ENCODE measurements at places on chromosomes 16 and 17. TPM values are rescaled to one million over a fixed set of nuclear protein-coding genes. Genes with fewer than 3 reads are reported as not detected.
A peak's percentile ranks its signal among the peaks of the same experiment; 100 is the strongest.

GRCh38 chr16:22770866-22771265, 43.1 kb upstream of the HS3ST2 start:
- no peak for DNase-seq

CLEC18C gene
- not detected for total RNA-seq

DNA sequence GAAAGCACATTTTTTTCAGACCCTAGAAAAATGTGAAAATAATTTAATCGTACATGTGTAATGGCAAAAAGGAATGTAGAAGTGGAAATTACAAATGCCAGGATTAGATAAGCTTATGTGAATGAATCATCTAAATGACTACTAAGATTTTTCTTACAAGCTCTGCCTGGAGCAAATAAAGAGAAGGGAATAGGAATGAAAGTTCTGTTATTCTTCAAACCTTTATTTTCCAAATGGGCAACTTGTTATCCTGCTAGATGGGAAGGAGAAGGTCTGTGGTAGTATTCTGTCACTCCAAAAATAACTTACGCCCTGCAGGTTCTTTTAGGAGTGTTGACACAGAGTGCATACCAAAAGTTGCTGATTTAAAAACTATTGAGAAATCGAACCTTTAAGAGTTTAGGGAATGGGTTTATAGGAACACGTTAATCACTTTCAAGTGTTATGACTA, 9.7 kb downstream of the CTCF start:
- no peak for DNase-seq

TMEM88 gene
- 53.2 TPM for total RNA-seq

- no peak for DNase-seq
Measured at GRCh38 chr16:19885451-19886072, 914 bp upstream of the GPRC5B start.

ARHGDIG gene
- total RNA-seq: 5.9 TPM

DNA sequence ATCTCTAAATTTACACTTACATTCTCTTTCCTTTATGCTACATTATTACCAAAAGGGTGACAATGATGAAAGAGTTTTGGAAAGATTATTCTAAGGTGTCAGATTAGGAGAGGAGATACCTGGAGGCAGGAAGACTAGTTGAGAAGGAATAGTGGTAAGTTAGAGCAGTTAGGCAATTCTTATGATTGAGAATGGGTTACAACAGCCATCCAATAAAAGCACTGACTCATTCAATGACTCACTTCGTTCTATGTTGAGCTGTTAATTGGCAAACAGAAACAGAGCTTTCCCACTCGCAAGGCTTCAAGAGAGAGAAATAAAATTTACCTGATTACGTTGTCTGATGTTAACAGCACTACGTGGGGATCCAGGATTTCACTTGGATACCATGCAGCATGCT, 5.8 kb downstream of the NUP88 start:
- no peak for DNase-seq

FAM20A gene
- total RNA-seq: 4.4 TPM

DNA sequence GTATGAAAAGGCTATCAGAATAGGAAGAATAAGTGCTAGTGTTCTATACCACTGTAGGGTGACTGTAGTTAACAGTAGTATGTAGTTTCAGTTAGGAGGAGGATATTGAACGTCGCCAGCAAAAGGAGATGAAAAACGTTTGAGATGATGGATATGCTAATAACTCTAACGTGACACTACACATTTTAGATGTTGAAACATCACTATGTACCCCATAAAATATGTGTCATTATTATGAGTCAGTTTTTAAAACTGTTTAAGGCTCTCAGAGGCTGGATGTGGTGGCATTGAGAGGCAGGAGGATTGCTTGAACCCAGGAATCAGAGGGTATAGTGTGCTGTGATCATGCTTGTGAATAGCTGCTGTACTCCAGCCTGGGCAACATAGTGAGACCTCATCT, 31.8 kb downstream of the UBN1 start:
- DNase-seq: no peak

- DNase-seq: no peak
Measured at GRCh38 chr16:82156761-82157533, 13.1 kb downstream of the MPHOSPH6 start.

DNA sequence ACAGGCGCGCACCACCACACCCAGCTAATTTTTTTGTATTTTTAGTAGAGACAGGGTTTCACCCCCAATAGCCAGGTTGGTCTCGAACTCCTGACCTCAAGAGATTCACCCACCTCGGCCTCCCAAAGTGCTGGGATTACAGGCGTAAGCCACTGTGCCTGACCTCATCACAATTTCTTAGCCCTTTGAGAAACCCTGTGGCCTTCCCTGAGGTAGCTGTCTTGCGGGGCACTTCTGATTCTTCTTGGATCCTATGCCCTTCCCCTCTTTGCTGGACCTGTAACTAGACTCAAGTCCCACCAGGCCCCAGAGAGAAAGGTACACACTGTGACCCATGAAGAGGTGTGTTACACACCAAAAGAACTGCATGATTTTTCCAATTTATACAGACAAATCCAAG, 13.5 kb upstream of the CETP start:
- no peak for DNase-seq

SERPINF2 gene
- 1.5 TPM for total RNA-seq

DNA sequence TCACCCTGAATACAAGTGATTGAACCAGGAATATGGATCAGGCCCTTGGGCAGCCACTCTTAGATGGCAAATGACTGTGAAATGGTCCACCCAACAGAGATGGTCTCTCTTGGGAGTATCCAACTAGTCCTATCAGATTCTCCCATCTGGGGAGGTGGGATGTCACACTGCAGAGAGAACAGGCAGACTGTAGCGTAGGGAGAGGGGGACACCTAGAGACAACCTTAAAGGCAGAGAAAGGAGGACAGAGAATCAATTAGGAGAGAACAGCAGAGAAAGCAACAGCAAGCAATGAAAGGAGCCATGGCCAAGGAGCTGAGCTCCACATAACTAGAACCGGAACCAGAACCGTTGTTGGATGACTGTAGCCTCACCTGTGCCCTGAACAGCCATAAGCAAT, 37.2 kb downstream of the IQCK start:
- no peak for DNase-seq

GRCh38 chr17:28272166-28272565, 46.8 kb upstream of the TMEM97 start:
- DNase-seq: no peak

- no peak for DNase-seq
Measured at GRCh38 chr16:57834936-57835335, 32.6 kb upstream of the KIFC3 start.

CAPN15 gene
- total RNA-seq: 28.1 TPM

- DNase-seq: no peak
Measured at GRCh38 chr17:17904166-17905035, 67.6 kb upstream of the SREBF1 start.

ACSM3 gene
- 27.0 TPM for total RNA-seq

- no peak for DNase-seq
Measured at GRCh38 chr16:53924331-53925106, 220.6 kb downstream of the FTO start.

GRCh38 chr16:86748652-86749051, 170.3 kb downstream of the FOXL1 start:
- DNase-seq: no peak

DNA sequence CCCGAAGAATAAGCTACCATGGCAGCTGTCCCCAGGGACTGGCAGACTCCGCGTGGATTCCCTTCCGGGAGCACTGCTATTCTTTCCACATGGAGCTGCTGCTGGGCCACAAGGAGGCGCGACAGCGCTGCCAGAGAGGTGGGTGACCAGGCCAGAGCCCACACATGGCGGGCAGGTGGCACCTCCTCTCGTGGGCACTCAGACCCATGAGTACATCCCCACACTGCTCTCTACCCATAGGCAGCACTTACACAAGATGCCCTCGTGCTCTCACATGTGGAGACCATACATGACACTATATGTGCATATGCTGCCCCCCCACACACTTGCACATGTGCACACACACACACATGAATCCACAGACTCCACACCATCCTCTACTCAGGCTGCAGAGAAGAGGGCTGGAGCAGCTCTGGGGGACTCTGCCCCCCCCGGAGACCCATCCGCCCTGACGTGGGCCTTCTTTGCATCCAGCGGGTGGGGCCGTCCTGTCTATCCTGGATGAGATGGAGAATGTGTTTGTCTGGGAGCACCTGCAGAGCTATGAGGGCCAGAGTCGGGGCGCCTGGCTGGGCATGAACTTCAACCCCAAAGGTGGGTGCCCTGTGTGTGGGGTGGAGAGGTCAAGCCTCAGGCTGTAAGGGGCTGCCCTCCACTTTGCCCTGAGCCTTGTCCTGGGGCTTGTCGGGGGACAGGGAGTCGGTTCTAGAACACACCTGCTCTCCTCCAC, 62.9 kb downstream of the MRC2 start:
- DNase-seq: no peak

- DNase-seq: peak; percentile 80
Measured at GRCh38 chr16:50210266-50211038, 55.9 kb upstream of the ADCY7 start.

Measured in right atrium auricular region (tissue), 2 donors.